Activated CD8-positive, alpha-beta memory T cell treated with anti-CD3 and anti-CD28 coated beads, Interleukin-2, amount 50 U/mL, for 48 hours (primary cell): ENCODE measurements at places on chromosomes 3 and 15.

GRCh38 chr3:141191097-141191749 lies 40.4 kb upstream of the PXYLP1 start:
- no peak for DNase-seq

DNA sequence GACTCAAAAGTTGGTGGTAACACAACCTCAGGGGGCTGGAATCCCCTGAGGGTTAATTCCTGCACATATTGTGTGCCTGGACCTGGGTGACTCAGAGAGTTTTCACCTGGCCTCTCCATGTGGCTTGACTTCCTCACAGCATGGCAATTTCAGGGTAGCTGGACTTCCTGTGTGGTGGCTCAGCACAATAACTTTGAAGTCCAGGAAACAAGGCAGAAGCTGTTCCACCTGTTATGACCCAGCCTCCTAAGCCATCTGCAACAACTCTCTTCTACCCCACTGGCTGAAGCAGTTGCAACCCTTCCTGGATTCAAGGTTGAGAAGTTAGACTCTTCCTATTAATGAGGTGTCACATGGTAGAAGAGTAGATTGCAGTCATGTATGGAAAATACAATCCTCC lies 58.4 kb downstream of the EDEM1 start:
- no peak for DNase-seq

GRCh38 chr3:184230081-184230602 lies 757 bp downstream of the VWA5B2 start:
- no peak for DNase-seq

DNA sequence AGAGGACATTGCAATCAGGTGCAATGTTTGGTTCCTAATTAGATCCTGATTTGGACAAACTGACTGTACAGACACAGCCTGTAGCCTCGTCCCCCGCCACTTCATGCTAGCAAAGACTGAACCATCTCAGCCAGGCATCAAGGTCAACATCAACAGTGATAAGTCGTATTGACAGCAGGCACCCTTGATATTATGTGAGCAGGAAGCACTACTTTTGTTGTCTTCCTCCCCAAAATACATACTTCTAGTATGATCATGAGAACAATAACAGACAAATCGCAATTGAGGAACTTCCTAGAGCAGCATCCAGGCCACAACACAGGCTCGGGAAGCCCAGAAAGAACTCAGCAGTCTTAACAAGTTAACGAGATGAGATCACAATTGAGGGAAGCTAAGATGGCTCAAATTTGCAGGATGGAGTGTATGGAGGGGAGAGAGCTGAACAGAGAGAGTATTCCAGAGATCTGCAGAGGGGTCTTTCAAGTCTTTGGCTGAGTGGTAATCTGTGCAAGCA lies 20.4 kb downstream of the TGM5 start:
- DNase-seq = no peak

- no peak for DNase-seq
Observed at GRCh38 chr3:140148824-140149390, 213.9 kb downstream of the CLSTN2 start.

DNA sequence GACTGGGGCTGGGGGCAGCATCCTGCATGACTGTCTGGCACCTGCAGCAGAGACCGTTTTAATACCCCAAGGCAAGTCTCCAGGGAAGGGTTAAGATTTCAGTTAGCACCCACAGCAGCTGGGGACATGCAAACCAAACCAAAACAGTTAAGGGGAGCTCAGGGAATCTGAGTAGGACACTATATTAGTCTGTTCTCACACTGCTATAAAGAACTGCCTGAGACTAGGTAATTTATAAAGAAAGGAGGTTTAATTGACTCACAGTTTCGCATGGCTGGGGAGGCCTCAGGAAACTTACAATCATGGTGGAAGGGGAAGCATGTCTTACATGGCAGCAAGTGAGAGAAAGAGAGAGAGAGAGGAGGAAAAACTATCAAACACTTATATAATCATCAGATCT lies 25.3 kb downstream of the GALNT15 start:
- no peak for DNase-seq

- DNase-seq = no peak
Observed at GRCh38 chr15:92662762-92663161, 7.2 kb upstream of the FAM174B start.

GRCh38 chr3:123800362-123800682 lies 83.8 kb downstream of the MYLK start:
- DNase-seq = no peak

GRCh38 chr3:43087249-43087776 lies 18.6 kb downstream of the POMGNT2 start:
- DNase-seq = no peak

DNA sequence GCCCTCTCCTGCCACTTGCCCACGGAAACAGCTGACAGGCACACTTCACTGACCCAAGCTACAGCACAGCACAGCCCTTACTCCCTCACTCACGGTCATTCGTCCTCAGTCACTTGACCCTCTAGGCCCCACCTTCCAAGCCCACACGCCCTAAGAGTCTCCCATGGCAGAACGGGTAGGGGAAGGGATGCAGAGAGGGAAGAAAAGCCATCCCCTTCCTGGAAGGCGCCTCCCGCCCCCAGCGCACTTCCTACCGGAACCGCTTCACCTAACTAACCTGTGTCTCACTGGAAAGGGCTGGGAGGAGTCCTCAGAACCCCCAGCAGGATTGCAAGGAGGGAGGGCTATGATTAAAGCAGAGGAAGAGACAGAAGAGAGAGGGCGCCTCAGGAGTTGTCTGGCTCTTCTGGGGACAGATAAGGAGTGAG lies 22.9 kb downstream of the EPHB3 start:
- no peak for DNase-seq

DNA sequence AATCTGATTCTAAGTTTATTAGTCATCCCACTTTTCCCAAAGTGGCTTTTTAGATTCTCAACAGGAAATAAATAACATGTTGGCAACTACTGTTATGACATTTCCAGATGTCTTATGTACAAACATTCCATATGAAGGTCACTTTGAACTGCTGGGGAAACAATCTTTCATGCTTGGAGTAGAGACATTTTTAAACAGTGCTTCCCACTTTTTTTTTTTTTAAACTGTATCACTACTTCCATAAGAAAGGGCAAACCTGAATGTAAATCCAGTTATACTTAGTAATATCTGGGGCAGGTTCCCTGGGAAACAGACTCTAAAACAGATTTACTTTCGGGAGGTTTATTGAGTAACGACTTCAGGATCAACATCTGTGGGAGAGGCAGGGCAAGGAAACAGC lies 473.8 kb downstream of the TAFA4 start:
- no peak for DNase-seq

- DNase-seq = no peak
Observed at GRCh38 chr3:127325629-127325961, 37.7 kb upstream of the PRR20G start.

DNA sequence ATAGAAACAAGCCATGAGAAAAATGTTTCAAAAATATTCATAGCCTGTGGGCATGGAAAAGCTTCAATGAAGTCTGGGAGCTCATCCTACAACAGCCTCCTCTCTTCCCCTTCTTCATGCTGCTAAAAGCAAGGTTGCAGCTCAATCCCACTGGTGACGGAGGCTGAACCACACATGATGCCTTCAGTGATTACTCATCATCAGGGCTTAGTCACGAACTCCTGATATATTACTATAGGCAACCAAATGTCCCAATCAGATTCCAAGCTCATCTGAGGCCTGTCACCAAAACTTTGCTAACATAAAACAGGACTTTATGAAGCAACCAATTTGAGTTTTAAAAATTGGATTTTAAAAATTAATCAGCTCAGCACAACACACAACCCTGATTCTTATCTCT lies 24.0 kb upstream of the SLC24A5 start:
- no peak for DNase-seq

GRCh38 chr3:182862159-182862860 lies 69.0 kb downstream of the ATP11B start:
- DNase-seq = no peak

DNA sequence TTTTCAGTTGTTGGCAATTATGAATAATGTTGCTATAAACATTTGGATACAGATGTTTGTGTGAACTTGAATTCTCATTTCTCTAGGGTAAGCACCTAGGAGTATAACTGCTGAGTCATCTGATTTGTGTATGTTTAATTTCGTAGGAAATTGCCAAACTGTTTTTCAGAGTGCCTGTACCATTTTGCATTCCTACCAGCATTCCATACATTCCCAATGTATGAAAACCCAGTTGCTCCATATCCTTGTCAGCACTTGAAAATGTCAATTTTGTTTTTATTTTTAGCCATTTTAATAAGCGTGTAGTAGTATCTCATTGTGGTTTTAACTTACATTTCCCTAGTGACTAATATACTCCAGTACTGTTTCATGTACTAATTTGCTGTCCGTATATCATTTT lies 98.5 kb upstream of the TSC22D2 start:
- DNase-seq = no peak

- no peak for DNase-seq
Observed at GRCh38 chr15:70092464-70093027, 5.2 kb downstream of the TLE3 start.

GRCh38 chr3:137084586-137084985 lies 126.8 kb downstream of the IL20RB start:
- no peak for DNase-seq

DNA sequence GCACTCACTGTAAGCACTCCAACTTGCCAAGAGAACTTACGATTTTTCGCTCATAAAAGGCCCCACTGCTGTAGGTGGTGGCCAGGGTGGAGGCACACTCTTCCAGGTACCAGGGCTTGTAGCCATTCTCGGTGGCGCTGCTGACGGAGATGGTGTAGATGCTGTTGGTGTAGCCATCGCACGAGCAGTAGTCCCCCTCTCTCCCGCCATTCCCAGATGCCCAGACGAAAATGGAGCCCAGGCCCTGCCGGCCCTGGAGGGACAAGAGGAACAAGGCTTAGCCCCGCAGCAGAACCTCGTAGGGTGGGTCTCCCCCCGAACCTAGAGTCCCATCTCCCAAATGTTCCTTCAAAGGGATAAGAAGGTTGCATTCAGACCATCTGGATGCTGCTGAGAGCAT lies 96.3 kb downstream of the PCSK6 start:
- DNase-seq = no peak

- no peak for DNase-seq
Observed at GRCh38 chr3:43317461-43318316, 31.3 kb downstream of the SNRK start.

DNA sequence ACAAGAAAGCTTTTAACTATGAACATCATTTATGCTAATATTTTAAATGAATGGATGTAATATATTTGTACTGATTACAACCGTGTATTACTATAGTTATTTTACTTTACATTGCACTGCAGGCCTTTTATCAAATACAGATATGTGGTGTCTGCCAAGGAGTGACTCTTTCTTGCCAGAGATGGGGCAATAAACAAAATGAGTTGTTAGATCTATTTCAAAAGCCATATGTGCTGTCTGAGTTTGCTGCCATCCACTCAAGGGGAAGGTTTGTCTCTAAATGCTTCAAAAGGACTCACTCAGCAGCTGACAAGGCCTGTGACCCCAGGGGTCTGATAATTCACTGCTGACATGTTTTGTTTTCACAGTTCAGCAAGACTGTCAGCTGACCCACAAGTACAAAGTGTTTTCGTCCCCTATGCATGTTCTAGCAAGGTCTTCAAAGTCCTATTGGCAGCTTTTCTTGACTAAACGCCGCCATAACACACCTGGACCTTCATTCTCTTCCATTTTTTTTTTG lies 41.3 kb upstream of the ZBED2 start:
- DNase-seq = no peak

- DNase-seq = no peak
Observed at GRCh38 chr3:27431116-27431515, 53.1 kb downstream of the SLC4A7 start.

DNA sequence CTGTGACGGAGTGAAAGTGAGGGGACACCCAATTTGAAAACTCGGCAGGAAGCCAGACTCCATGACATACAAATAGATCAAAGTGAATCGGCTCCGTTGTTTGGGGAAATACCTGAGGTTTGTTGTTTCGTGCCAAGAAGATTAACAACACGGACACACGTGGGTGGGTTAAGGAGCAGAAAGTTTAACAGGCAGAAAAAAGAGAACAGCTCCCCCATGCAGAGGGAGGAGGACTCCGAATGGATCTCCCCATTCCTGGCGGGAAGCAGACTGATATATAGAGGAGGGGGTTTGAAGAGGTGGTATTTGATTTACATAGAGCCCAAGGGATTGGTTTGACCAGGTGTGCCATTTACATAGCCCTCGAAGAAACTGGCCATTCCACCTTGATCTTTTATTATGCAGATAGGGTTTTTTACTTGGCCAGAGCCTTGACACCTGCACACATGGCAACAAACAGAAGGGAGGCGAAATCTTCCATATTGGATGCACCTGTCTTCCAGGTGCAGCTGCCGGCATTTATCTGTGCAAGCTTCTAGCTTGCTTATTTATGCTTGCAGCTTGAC lies 4.8 kb upstream of the SACM1L start:
- DNase-seq = no peak

DNA sequence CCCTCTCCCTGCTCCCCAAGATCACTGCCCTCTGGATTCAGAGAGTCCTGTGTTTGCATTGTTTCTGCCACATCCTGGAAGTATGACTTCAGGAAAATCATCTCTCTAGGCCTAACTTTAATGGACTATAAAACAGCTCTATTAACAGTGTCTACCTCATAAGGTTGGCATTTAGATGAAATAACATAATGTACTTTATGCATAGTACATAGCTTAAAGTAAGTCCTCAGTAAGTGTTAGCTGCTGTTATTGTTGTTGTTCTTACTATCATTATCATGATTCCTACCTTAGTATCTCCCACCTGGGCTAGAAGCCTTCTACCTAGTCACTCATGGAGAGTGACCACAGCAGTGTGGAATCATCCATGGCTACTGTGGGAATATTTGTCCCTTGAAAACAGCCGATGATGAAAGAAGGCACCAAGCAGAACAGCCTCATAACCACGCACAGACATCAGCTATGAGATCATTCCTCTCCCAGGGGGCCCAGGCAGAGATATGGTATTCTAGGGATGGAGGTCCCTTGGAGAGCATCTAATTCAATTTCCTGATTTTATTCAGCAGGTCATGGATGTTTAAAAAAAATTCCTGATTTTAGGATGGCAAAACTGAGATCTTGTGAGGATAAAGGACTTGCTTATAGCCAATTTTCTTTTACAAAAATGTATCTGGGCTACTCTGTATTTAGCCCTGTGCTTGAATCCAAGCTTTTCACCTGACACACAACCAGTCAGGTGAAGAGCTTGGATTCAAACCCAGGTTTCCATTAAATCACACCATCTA lies 1.9 kb downstream of the FSD2 start:
- DNase-seq = no peak

GRCh38 chr3:31166249-31166885 lies 271.9 kb upstream of the GADL1 start:
- DNase-seq = no peak
